ENCODE measurements at places on chromosomes 6 and 20.

- no peak for DNase-seq
Measured at GRCh38 chr6:40844246-40844645, 194.8 kb downstream of the UNC5CL start.

- DNase-seq, result no peak
Measured at GRCh38 chr6:166162599-166163342, 4.9 kb downstream of the TBXT start.

- DNase-seq, result no peak
Measured at GRCh38 chr6:132730560-132730959, 16.7 kb upstream of the VNN1 start.

DNA sequence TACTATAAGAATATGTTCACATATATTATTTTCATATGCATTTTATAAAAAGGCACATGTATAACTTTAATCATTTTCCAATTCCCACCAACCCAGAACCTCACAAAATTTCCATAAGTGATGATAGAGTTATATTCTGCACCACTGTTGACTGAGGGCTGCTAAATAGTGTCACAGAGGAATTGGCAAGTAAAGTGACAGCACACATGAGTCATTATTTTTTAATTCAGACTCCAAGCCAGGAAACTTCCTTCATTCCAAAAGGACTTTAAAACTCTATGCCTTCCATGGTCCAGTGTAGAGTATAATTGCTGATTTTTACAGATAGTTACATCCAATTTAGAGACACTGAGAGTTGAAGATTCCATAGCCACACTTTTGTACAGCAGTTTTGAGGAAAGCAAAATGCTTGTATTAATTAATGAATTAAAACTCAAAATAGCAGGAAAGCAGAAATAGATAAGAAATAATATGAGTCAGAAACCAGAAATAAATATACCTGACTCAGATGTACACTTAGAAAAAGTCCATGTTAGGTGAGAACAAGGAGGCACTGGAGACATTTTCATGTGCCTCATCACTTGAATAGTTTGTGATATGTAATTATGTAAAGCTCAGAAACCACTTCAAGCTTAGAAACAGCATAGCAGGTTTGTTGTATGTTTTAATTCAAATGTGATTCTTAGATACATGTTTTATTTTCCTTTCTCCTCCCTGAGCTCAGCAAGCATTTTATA lies 425.2 kb upstream of the OPRM1 start:
- DNase-seq, result no peak

- no peak for DNase-seq
Measured at GRCh38 chr6:55518529-55519060, 60.4 kb downstream of the HMGCLL1 start.

- DNase-seq, result no peak
Measured at GRCh38 chr6:33078919-33079521, 3.2 kb downstream of the HLA-DPB1 start.

- DNase-seq, result no peak
Measured at GRCh38 chr6:121578216-121578615, 142.8 kb downstream of the GJA1 start.

DNA sequence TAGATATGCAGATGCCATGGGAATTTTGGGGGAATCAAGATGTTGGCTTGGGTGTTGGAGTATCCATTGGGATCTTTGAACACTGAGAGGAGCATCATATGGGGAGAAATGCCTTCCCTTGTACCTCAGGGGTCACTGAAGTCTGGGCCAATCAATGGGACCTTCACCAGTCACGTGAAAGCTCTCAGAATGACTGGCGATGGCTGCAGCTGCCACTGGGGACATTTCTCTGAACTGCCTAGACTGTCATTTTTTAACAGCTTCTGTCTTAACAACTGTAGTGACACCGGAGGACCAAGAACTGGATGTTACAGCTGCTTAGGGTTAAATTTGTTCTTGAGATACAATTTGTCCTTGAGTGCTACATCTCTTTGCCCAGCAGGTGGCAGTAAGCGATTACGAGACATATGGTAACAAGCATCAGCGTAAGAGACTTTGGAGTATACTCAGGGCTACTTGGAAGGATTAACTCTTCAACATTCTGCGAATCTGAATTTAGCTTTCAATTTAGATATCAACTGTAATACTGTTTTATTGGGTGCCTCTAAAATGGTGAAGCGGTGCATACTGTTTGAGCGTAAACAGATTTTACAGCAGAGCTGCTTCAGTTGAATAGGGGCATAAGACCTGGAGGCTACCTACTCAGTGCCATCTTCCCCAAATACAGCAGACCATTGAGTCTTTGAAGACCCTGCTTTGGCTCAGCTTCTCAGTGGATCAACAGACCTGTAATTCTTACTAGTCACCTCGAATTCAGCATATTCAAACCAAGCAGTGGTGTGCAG lies 36.0 kb downstream of the CCN2 start:
- DNase-seq, result peak; percentile 18

- DNase-seq, result peak; percentile 19
Measured at GRCh38 chr6:38495922-38496635, 143.7 kb downstream of the BTBD9 start.

- DNase-seq, result no peak
Measured at GRCh38 chr6:2558861-2559801, 191.6 kb downstream of the MYLK4 start.

- DNase-seq, result no peak
Measured at GRCh38 chr6:168301648-168302398, 17.8 kb downstream of the DACT2 start.

- DNase-seq, result no peak
Measured at GRCh38 chr6:39154705-39155104, 39.7 kb upstream of the SAYSD1 start.

DNA sequence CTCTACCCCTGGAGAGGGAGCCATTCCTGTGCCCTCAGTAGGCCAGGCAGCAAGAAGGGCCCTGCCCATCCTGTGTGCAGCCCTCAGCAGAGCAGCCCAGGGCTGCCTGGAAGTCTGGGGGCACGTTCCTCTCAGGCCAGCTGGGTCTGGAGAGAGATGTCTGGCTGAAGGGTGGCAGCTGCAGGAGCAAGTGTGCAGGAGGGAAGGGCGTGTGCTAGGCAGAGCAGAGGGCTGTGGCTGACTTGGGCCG lies 62.7 kb downstream of the NOL4L start:
- DNase-seq, result no peak

GRCh38 chr6:90222724-90223198 lies 73.9 kb downstream of the BACH2 start:
- DNase-seq, result no peak

GRCh38 chr6:166957087-166957804 lies 896 bp upstream of the RNASET2 start:
- no peak for DNase-seq

- no peak for DNase-seq
Measured at GRCh38 chr6:25703005-25703404, 51.0 kb downstream of the SCGN start.

- DNase-seq, result no peak
Measured at GRCh38 chr6:96991618-96992342, 67.3 kb downstream of the KLHL32 start.

GRCh38 chr20:4681401-4681800 lies 40.3 kb upstream of the PRND start:
- DNase-seq, result no peak

DNA sequence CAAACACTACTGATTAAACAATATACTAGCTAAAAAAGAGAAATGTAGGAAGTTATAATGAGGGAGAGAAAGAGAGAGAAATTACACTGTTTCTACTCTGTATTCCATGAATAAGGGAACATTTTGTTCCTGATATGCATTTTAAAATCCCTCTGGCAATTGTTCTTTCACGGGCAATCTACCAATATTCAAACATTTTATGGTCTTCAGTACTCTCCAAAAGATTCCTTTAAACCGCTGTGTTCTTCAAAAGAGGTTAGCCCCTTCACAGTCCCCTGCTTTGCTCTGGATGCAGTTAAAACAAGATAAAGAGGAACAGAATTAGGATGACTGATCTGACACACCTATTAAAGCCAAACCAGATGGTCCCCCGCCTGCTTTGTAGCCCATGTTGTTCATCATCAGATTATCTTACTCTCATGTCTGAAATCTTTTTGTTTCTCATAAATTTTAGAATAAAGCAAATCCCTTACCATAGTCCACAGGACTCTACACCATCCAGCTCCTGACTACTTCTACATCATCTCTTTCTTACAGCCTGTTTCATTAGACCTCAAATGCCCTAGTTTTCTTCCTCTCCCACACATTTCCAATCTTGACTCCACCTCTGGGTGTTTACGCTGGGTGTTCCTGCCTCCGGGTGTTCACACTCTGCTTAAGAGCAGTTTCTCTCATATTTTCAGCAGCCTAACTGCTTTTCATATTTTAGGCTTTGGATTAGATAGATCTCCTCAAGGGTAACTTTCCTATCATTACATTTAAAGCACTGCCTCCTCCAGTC lies 399.7 kb downstream of the COL12A1 start:
- DNase-seq, result no peak

DNA sequence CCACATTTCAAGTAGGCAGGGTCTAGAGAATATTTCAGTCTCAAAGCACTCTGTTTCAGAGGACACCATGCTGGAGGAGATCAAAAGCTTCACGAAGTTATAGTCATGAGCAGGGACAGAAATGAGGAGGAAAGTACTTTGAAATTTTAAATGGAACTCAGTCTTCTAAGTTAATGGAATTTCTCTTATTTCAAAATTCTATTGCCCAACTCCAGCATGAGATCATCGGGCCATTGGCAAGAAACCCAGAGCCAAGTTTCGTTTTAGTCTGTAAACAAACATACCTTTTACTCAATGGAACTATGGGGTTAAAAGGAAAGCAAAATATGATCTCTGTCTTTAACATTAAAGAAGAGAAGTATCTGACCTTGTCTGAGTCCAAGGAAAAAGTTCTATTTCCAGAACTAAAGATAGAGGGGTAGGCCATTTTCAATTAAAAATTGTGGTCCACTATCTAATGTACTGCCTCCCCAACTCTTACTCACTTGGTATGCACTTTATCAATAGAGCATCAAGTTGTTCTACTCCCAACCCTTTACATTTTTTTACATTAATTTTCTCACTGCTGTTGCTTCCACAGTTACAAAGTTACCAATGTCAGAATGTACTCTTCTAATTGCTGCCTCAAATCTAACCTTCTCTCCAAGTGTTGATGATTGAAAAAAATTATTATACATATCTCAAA lies 235.3 kb upstream of the NRSN1 start:
- no peak for DNase-seq

All from occipital lobe (tissue), 3 donors.